ENCODE measurements at places on chromosomes 5 and 9.

DNA sequence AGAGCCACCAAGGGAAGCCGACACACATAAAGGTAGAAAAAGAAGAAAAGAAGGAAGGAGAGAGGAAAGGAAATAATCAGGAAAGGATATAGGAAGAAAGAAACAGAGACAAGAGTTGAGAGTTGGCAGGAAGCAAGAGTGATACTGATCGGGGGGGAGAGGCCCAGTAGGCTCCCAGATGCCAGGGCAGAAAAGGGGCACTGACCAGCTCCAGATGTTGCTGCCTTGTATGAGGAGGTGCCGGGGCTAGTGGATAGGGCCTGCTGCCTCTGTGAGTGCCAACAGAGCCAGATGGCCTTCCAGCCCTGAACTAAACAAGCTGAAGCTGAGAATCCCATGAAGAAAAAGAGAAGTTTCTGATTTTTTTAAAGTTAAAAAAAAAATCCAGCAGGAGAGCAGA lies 82.0 kb upstream of the TRIM32 start:
- no peak for ATAC-seq

DNA sequence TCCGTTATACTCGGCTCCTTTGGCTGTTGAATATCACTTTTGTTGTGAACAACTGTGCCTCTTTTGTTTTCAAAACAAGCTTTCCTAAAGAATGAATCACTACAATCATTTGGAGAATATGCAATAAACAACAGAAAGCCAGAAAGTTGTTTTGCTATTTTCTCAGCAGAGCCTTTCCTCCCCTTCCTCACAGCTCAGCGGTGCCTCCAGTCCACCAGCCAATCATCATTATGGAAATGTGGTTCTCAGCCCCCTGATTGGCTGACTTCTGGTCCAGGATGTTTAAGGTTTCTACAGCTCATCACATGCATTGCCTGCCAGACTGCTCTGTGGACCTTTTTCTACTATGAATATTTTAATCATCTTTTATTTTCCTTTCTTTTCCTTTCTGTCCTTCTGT lies 9.1 kb upstream of the ZNF608 start:
- ATAC-seq: no peak

GRCh38 chr9:36110434-36110833 lies 26.1 kb upstream of the GLIPR2 start:
- no peak for ATAC-seq

- ATAC-seq: no peak
Observed at GRCh38 chr5:163869581-163869980, 364.2 kb downstream of the MAT2B start.

GRCh38 chr9:73775757-73776156 lies 624.1 kb downstream of the ANXA1 start:
- no peak for ATAC-seq

DNA sequence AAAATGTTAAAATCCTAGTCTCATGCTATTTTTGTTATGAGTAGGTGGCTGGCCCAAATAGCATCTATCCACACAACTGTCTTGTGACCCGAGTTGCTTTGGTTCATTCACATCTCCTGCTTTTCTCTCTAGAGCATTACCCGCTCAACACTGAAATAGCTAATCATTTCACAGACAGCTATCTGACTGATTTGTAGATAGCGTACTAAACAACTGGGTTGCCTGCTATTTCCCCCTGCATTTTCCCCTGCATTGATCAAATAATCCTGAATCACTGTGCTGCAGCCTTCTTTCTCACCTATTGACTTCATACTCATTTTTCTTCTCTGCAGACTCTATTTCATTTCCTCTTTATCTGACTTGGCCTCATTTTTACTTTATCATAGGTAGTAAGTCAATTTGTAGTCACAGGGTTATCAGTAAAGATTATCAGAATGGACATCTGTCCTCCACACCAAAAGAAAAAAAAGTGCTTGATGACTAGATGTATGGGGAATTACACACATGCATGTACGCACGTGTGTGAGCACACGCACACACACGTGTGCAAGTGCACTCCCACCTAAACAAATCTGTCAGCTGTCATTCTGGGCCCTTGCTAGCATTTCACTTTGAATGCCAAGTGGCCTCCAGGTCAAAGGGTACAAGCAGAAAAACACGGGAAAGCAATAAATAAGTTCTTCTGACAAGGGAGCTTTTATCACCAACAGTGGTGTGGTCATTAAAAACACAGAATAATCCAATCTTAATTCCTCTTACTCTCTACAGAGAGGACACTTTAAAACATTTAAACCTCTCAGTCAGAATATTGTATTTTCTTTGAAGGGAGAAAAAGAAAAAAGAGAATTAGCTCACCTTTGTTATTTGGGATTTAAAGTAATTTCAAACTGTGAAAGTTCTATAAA lies 501.6 kb downstream of the EFNA5 start:
- no peak for ATAC-seq

- no peak for ATAC-seq
Observed at GRCh38 chr9:74803376-74804017, 84.2 kb downstream of the TRPM6 start.

DNA sequence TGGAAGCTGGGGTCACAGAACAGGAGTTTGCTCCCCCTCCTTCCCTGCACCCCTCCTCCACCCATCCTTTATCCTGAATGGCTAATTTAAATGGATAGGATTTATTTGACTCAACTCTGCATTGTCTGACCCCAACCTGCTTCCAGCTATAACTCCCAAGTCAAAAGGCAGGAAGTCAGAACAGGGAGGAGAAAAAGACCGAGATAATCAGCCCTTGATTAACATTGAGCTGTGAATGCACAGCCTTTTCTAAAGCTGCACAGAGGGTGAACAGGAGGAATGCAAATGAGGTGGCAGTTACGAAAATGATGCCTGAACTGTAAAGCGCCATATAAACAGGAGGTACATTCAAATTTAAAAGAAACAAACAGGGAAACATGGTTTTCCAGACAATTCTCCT lies 152.8 kb downstream of the SPOCK1 start:
- ATAC-seq: no peak

GRCh38 chr5:43422143-43422542 lies 10.0 kb upstream of the CCL28 start:
- no peak for ATAC-seq

- no peak for ATAC-seq
Observed at GRCh38 chr9:119793218-119793617, 424.0 kb upstream of the BRINP1 start.

DNA sequence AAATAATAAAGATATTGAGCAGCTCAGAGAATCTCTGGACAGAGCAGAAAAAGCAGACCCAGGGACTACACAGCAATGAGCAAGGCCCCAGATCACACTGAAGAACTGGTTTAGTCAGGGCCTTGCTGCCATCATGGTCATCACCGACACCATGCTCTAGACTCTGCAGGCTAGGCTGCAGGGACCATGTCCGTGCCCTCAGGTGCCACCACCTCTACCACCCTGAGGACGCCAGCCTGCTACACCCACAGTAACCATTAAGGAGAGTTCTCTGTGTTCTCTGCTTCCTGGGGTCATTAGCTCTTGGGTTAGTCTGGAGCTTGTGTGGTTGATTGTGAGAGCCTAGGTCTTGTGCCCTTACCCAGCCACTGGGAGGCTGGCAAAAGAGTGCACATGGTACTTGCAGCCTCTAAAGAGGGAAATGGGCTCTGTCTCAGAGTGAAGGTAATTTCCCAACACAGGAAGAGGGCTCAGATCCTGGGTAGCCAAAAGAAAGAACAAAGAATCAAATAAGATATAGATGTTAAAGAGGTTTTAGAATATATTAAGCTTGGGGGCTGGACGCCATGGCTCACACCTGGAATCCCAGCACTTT lies 31.9 kb upstream of the JADE2 start:
- ATAC-seq: no peak

- no peak for ATAC-seq
Observed at GRCh38 chr5:119379942-119380547, 24.2 kb downstream of the TNFAIP8 start.

DNA sequence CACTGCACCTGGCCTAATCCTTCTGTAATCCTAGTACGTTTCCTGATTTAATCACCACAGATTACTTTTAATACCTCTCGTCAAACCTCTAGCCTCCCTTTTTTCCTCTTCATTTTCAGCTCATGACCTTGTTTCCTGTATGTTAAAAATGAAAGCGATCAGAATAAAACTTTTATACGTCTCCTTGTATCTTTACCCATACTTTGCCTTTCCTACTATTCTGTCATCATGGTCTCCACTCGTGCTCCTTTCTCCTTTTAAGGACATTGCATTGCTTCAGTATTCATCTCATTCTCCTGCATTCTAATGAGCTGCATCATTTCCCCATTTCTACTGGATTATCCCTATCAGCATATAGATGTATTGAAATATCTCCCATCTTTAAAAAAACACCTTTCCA lies 8.5 kb downstream of the CDC42SE2 start:
- peak; percentile 23 for ATAC-seq

DNA sequence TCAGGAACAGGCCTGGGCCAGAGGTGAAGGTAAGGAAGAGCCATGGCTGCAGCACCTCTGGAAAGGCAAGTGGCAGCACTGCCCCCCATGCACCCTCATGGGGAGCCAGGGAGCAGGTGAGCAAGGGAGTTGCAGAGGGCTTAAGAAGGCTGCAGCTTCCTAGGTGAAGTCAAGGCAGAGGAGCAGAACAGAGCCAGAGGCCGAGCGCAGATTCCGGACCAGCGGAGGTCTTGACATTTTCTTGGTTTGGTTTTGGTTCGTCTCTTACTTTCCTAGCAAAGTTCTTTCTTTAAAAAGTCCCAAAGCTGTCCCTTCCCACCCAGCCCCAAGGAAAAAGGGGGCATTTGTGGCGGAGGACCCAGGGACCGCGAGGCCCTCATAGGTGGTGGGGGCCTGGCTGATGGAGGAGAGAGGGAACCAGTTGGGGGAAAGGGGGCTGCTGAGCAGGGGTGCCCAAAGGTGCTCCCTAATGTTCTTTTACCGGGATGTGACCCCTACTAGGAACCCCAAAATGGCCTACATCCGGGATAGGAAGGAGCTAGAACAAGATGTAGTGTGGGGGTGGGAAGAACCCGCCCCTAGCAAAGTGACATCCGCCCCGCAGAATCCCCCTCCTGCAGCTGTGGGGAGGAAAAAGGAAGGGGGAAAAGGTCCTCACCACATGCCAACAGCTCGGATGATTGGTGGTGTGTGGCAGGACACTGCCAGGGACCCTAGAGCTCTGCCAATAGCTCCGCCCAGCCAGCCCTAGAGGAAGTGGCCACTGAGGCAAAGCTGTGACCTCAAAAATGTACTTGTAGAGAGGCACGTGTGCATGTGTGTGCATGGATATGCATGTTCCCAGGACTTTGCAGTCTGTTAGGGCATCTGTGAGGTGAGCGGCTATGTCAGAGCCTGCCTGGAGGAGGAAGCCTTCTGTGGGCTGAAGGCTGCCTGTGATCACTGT lies 914 bp upstream of the CD72 start:
- peak; percentile 61 for ATAC-seq

GRCh38 chr5:168847511-168848073 lies 268.4 kb upstream of the PANK3 start:
- ATAC-seq: no peak

DNA sequence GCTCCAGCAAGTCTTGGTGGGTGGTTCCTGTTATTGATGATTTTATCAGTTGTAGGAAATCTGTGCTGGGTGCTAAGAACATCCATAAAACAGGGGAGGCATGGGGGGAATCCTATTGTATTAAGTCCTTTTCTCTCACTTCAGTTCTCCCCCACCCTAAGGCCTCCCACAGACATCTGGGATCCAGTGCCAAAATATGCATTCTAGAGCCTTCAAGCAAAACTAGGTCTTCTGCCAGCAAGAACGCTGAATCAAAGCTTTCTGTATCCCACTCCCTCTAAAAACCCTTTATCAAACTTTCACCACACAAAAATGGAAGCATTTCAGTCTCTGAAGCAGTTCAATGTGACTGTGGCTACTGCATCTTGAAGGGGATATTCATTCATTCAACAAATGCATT lies 281.9 kb downstream of the GAS1 start:
- no peak for ATAC-seq

DNA sequence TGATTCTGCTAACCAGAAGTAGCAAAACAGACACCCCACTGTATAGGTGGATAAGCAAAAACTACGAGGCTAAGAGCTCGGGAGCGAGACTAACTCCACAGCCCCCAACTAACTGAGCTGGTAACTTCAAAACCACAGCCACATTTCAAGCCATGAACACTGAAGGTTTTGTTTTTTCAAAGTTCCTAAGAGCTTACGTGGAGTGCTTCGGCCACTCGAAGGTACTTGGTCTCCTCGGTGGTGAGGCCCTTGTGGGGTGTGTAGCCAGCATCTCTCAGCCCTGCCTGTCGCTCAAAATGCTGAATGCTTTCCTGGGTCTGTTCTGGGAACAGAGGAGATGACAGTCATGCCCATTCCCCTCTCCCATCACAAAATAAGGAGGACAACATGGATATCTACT lies 11.1 kb downstream of the KIAA1191 start:
- ATAC-seq: no peak

DNA sequence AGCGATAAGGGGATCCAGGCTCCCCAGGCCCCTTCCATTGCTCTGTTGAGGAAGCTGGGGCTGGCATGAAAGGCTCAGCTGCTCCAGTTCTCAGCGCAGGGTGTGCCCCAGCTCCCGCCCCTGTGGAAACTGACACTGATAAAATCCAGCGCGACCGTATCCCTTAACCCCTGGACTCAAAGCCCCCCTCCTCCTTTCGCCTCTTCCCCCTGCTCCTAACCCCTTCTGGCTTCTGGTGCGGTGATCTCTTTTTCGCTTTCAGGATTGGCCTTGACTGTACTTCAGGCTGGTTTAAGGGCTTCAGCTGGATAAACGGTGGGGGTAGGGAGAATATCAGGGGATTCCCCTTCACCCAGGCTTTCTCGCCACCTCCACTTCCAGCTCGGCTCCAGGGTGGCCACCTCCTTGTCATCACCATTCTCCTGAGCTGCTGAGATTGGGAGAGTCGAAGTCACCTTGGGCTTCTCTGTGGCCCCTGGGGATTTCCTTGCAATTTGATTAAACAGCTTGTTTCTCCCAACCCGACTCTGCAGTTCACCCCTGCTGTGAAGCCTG lies 843 bp downstream of the BSPRY start:
- no peak for ATAC-seq

GRCh38 chr5:55438998-55439397 lies 95.8 kb downstream of the PLPP1 start:
- ATAC-seq: no peak

GRCh38 chr9:100581661-100582060 lies 3.8 kb downstream of the CAVIN4 start:
- no peak for ATAC-seq

DNA sequence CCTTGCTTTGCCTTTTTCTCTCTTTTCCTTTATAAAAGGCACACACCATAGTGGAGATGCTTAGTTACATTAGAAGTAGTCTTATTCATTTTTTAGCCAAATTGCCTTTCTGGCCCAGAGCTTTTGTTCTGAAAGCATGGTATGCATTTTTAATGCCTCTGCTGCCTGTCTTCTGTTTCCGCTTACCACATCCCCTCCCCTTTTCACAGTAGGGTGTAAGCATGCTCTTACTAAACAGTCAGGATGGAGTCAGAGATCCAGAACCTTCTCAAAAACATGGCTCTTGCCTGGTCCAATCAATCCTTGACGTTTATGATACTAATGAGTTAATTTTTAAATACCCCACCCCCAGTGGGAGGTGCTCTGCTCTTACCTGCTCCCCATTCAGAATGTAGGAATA lies 22.5 kb downstream of the PPP3R2 start:
- ATAC-seq: peak; percentile 35

DNA sequence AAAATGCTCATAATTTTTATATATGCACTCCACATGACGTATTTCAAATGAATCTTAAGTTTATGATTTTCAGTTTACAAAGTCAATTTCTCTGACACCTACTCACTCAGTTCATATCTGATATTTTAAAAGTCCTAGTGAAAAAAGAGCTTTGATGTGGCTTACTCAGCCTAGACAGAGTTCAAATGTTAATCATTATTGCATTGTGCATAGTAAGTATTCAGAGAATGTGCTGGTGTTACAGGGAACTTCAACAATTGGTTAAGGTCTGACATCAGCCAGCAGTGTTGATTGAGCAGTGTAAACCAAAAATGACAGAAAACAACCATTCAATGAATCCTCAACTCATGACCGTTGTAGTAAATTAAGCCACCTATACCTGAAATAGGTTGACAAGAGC lies 147.2 kb upstream of the LHFPL2 start:
- ATAC-seq: peak; percentile 90

Measured in activated CD4-positive, CD25-positive, alpha-beta regulatory T cell treated with anti-CD3 and anti-CD28 coated beads, Interleukin-2, amount 50 U/mL, for 24 hours (primary cell).